Prostate gland (tissue), 2 donors: ENCODE measurements at places on chromosomes 4 and X. TPM values are rescaled to one million over a fixed set of nuclear protein-coding genes. Genes with fewer than 3 reads are reported as not detected.

DNA sequence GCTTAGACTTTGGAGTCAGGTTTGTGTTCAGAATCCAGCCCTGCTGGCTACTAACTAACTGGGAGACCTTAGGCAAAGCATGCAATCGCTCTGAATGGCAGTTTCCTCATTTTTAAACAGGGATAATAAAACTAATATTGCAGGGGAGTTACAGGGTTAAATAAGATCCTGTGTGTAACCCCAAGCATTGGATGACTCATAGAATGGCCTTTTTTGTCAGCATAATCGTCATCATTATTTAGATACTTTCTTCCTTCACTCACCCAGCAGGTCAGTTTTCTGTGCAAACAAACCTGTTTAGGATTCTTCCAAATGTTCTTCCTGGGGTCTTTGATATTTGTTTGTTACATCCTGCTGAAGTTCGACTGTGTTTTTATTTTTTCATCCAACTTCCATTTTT, 208.2 kb downstream of the EVC2 start:
- H3K36me3 ChIP-seq, result no peaks in the 10 kb centered on the region
- H3K4me1 ChIP-seq, result no peaks in the 10 kb centered on the region
- H3K27me3 ChIP-seq, result no peaks in the 10 kb centered on the region

Gene TMEM31
- total RNA-seq, result 7.6 TPM

Gene BGN
- total RNA-seq, result 16.9 TPM

DNA sequence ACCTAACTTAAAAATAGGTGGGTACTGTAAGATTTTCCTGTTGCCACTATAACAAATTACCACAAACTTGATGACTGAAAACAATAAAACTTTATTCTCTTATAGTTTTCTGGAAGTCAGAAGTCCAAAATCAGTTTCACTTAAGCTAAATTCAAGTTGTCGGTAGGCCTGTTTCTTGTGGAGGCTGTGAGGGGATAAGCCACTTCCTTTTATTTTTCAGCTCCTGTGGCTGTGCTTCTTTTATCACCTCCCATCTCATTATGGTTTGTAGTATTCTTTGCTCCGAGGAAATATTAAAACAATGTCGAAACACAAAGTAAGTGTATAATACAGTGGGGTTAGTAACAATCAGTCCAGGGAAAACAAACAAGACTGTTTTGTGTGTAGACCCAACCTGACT, 610.5 kb upstream of the TECRL start:
- H3K4me1 ChIP-seq, result no peaks in the 10 kb centered on the region
- H3K27ac ChIP-seq, result no peak overlapping the region
- H3K27me3 ChIP-seq, result no peaks in the 10 kb centered on the region
- H3K36me3 ChIP-seq, result no peaks in the 10 kb centered on the region

GRCh38 chr4:2212831-2213230, 29.1 kb downstream of the HAUS3 start:
- no peak overlapping the region for H3K4me3 ChIP-seq
- no peaks in the 10 kb centered on the region for H3K36me3 ChIP-seq
- no peaks in the 10 kb centered on the region for H3K27me3 ChIP-seq
- H3K4me1 ChIP-seq, result no peaks in the 10 kb centered on the region
- no peak overlapping the region for H3K27ac ChIP-seq
- DNase-seq, result no peak

GRCh38 chr4:10458177-10458576, 951 bp upstream of the ZNF518B start:
- H3K4me3 ChIP-seq, result no peak overlapping the region
- no peaks in the 10 kb centered on the region for H3K36me3 ChIP-seq
- DNase-seq, result no peak
- H3K27me3 ChIP-seq, result no peaks in the 10 kb centered on the region

GRCh38 chrX:12999422-12999821, 24.5 kb downstream of the TMSB4X start:
- H3K27me3 ChIP-seq, result no peaks in the 10 kb centered on the region
- H3K36me3 ChIP-seq, result no peaks in the 10 kb centered on the region
- no peak overlapping the region for H3K4me3 ChIP-seq
- no peaks in the 10 kb centered on the region for H3K4me1 ChIP-seq
- H3K27ac ChIP-seq, result no peak overlapping the region

Gene ASB12
- not detected for total RNA-seq

Gene SPIN4
- total RNA-seq, result 5.8 TPM

DNA sequence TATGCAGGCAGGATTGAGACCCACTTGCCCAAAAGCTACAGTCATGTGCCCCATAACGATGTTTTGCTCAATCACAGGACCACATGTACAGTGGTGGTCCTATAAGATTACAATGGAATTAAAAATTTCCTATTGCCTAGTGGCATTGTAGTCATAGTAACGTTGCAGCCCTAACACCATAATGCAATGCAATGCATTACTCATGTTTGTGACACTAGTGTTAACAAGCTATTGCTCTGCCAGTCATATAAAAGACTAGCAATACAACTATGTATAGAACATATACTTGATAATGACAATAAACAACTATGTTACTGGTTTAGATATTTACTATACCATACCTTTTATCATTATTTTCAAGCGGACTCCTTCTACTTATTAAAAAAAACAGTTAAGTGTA, 50.6 kb downstream of the VGLL1 start:
- no peaks in the 10 kb centered on the region for H3K27me3 ChIP-seq
- no peak overlapping the region for H3K27ac ChIP-seq
- DNase-seq, result no peak

GRCh38 chrX:42246814-42247213, 323.5 kb upstream of the CASK start:
- peak; percentile 4 for DNase-seq
- no peaks in the 10 kb centered on the region for H3K4me1 ChIP-seq
- H3K36me3 ChIP-seq, result no peaks in the 10 kb centered on the region
- H3K27me3 ChIP-seq, result no peaks in the 10 kb centered on the region
- no peak overlapping the region for H3K4me3 ChIP-seq

Gene ZNF630
- 5.6 TPM for total RNA-seq

- no peaks in the 10 kb centered on the region for H3K4me1 ChIP-seq
- no peaks in the 10 kb centered on the region for H3K27me3 ChIP-seq
- H3K27ac ChIP-seq, result no peak overlapping the region
- no peaks in the 10 kb centered on the region for H3K36me3 ChIP-seq
These were observed 118.4 kb upstream of the ENPEP start for GRCh38 chr4:110357521-110357920.

DNA sequence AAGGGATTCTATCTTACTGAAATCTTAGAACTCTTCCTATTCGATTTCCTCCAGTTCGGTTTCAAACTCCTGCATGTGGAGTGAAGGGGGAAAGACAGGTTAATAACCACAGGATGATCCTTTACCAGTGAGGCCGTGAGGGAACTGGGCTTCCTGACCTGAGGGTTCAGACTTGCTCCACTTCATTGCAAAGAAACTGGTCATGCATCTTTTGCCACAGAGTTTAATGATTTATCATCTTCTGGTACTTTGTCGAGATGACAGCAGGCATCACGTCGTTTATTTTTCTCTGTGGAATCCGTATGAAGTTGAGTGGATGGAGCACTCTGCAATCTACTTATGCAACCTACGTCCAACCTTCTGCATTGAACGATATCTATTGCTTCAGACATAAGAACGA, 145.9 kb upstream of the NLGN4X start:
- no peak overlapping the region for H3K4me3 ChIP-seq
- H3K27ac ChIP-seq, result no peak overlapping the region
- DNase-seq, result no peak

DNA sequence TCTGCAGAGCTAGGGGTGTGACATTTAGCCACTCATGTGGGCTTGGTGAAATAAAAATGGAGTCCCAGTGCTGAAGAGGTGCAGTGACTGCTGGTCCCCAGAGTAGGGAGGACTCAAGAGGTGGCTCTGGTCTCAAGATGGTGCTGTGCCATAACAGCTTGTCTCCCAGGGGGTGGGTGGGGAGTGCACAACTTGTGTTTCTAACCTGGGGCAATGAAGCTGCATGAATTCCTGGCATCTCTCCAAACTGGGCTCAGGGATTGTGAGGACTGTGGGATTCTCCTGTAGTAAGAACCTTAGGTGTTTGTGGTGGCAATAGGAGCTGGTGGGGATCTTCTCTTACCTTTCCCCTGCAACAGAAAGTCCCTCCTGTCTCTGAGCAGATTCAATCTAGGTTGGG, 278.9 kb upstream of the SFRP2 start:
- H3K27me3 ChIP-seq, result no peaks in the 10 kb centered on the region
- H3K36me3 ChIP-seq, result no peaks in the 10 kb centered on the region
- DNase-seq, result no peak
- H3K4me3 ChIP-seq, result no peak overlapping the region
- H3K27ac ChIP-seq, result no peak overlapping the region

- H3K36me3 ChIP-seq, result no peaks in the 10 kb centered on the region
- no peak overlapping the region for H3K27ac ChIP-seq
- no peak overlapping the region for H3K4me3 ChIP-seq
- DNase-seq, result no peak
These were observed 159.9 kb upstream of the MAMLD1 start for GRCh38 chrX:150203248-150203645.

Gene SAGE1
- total RNA-seq, result not detected
